ENCODE measurements at places on chromosomes 4 and X.

DNA sequence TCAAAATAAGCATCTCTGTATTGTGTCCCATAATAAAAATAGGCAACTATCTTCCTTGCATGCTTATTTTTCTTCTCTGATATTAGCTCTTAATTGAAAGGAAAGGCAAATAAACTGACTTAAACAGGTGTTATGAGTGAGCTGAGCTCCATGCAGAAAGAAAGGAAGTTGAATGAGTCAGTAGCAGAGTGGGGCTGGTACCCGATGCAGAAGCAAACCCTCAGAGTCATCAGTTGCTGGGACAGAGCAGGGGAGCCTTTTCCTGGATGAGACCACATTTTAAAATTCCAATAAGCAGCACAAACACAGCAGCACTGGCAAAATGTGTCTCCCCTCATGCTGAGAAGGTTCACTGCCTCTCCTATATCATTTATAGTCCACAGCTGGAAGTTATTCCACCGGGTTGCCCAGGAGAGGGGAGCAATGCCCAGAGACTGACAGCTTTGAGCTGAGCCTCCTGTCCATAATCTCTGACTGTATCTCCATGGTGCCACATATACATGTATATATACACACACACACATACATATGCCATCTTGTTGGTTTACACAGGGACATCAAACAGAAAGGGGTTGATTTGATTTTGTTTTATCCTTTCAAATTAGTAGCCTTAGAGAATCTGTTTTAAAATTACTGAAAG is 274.3 kb upstream of the PPARGC1A start:
- DNase-seq: no peak

DNA sequence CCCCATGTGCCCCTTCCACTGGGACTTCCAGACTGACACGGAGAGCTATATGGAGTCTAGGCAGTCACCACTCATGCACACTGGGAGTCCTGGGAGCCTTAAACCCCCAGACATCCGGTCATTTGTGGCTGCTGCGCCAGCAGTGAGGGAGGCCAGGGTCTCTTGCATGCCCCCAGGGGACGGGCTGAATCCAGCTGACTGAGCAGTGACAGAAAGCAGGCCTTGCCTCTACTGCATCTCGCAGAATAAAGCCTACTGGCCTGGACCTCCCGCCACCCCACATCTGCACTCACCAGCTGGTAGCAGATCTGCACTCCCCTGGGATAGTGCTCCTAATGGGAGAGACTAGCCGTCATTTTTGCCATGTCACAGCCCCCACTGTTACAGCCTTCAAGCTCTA is 1234.2 kb downstream of the FAM133A start:
- DNase-seq: no peak

DNA sequence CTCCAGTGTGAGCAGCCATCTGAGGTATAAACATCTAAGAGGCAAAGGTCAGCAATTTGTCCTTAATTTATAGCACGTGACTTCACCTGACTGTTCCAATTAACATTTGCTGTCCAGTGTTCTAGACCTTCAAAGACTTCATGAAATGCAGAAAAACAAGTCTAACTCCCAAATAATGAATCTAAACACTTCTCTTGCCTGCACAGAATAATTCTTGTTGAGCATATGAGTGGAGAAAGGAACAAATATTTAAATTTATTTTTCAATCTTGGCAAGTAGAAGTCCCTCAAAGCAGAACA is 12.0 kb downstream of the RFC1 start:
- no peak for DNase-seq

DNA sequence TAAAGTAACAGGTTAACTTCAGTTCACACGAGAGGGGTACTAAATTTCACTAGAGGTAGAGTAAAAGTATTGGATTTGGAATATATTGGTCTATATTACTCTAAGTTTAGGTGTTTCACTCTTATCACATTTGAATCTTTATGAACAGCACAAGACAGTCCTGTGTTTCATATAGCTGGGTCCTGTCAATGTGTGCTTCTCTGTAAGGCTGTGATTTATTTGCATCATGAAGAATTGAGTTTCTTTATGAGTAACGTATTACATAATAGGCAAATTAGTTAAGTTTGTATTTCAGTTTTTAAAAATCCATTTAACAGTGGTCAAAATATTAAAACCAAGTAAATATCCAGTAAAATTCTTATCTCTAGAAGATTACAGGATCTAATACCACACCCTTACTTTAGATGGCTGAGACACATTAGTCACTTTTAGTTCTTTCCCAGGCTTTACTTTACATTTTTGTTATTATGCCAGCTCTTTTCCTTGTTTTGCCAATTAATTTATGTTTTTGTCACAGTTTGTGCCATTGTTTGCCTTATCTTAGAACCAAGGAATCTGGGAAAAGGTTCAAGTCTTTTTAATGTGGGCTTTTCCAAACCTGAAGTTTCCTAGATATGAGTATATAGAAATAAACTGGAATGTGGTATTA is 32.1 kb downstream of the NUDT6 start:
- DNase-seq: no peak
